ENCODE measurements at places on chromosomes 3 and 15.

DNA sequence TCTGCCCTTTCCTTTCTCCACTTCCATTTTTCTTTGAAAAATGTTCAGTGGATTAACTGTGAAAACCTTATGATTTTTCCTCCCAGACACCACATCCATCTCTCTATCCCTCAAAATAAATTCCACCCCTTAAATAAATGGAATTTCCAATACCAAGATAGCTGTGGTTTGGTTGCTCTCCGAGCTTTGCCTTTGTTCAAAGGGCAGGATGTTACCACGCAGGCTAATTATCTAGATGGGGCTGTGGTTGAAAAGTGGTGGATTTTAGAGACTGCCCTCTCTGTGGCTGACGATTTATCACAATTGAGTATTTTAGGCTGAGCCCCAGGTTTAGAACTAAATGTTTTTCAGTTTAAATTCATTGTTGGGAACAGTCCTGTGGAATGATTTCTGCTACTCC, 36.9 kb upstream of the CMSS1 start:
- peak; percentile 25 for DNase-seq

GRCh38 chr15:63250312-63250965, 27.0 kb upstream of the APH1B start:
- peak; percentile 96 for DNase-seq

GRCh38 chr3:25365636-25366035, 62.4 kb upstream of the RARB start:
- DNase-seq: no peak

DNA sequence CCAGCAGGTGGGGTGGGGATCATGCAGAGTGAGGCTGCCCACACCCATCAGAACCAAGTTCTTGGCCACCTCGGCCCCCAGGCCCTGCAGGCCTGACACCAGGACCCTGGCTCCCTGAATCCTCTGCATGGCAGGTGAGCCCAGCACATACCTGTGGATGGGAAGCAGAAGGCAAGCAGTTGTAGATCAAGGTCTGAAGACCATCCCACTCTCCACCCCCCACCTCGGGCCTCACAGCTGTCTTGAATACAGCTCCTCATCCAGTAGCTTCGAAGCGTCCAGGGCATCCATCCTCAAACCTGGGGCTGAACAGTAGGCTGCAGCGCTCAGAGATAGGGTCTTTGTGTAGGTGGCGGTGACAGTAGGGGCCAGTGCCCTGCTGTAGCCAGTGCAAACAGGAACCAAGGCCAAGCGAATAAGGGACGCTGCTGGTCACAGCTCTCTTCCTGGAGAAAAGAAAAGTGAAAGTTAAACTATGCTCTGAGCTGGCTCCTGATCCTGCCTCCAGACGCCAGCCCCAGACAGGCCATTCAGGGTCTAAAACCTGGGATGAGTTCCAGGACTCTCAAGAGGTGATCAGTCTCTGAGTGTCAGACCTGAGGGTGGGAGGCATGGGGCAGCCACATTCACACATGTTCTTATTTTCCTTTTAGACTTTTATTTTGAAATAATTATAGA, at the start of gene UBA7:
Gene UBA7 (minus strand): TSS at position 457 of the 678 bp plus-strand sequence. CDS start 166 bp downstream, at position 291.
- DNase-seq: peak; percentile 35

DNA sequence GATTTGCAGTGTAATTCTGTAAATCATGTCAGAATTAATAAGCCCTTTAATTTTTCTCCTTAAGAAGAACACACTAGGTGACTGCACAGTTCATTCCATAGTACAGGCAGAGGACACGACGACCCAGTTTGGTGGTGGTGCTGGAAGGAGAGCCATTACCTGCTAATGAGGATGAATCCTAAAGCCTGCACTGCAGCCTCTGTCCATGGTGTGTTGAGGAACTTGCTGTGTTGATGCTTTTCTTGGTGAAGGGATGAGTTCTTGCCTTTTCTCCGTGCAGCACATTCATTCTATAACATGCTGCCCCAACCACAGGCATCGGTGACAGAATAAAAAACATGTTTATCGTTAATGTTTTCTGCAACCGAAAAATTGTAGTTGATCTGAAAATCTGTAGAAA, 89.6 kb upstream of the VEPH1 start:
- no peak for DNase-seq

DNA sequence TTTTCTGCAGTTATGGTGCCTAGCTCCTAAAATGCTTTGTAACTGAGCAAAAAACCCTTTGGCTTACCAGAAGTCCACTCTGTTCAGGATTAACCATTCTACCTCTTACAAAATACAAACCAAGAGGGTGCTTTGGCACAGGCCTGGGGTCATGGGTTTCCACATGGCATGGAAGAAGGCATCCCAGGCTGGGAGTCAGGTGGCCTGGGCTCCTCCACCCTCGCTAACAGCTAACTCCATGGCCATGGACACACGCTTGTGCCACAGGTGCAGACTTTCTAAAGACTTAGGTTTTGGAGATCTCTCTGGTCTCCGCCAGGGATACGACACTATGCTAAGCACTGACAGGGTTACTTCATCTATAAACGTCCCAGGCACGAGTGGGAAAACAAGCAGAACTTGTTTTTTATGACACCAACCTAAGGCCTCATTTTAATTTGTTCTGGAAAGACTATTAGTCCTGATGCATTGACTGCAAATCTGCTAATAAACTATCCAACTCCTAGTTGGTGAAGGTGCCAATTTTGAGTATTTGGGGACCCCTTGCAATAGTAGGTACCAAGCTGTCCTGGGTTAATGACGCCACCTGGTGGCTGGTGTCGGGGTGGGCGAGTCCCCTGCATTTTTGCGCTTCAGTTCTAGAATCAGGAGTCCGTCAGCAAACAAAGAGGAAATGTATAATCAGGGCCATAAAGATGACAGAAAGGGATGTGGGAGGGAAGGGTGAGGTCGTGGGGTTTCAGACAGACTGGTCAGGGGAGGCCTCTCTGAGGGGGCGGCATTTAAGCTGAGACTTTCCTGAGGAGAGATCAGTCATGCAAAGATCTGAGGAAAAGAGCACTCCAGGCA, 10.3 kb upstream of the ALDH1A3 start:
- no peak for DNase-seq

- no peak for DNase-seq
These were observed 17.5 kb upstream of the GJD2 start for GRCh38 chr15:34772312-34772711.

GRCh38 chr15:89021224-89021623, 67.0 kb upstream of the ABHD2 start:
- DNase-seq: peak; percentile 45

DNA sequence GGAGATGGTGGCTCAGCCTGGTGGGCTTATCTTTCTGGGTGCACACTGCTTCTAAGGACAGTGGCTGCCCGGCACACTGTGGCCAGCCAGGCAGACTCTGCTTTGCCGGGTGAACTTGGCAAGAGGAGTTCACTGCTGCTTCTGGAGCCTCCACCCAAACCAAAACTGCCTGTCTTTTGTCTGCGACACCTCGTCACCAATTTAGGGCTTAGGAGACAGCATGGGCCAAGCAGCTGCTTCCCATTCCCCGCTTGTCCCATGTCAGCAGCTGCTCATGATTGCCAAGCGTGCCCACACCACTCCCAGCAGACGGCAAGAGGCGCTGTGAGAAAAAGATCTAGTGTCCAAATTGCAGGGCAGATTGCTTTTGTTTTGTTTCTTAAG, 57.3 kb downstream of the LSM3 start:
- no peak for DNase-seq

DNA sequence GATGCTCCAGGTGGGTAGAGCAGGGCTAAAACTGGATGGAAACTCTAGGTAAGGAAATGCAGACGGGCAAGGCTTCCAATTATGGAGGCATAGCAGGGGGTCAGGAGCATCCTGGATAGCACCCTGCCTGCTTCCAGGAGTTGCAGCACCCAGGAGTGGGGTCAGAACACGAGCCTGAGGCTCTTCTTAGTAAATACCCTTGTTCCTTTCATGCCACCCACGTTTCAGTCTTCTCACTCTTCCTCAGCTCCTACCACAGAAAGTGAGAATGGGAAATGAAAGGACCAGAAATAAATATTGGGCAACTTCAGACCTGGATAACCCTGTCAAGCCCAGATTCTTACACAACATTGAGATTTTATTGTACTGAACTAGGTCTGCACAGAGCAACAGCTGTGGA, 16.4 kb downstream of the CCR1 start:
- no peak for DNase-seq
